Frontal cortex (tissue), 4 donors: ENCODE measurements at places on chromosomes 12 and 14. TPM values are rescaled to one million over a fixed set of nuclear protein-coding genes. Genes with fewer than 3 reads are reported as not detected.

PLEKHG7 gene
- total RNA-seq: not detected

CRIP1 gene
- not detected for total RNA-seq

BICDL1 gene
- 24.5 TPM for total RNA-seq

DNA sequence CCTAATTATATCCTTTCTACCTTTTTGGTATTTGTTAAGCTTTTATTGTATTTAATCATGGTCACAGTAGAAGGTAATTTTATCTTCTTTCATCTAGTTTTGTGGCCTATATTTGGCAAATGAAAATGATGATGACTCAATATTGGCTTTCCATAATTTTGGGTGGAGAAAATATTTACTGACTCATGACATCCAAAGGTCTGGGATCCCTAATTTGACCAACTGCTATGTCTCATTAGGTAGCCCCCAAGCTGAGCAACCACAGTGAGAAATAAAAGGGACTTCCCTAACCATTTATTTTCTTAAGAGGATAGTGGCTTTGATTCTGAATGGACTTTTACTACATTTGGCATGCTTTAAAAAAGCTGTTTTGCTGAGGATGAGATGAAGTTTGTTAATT lies 289.5 kb downstream of the RMST start:
- DNase-seq: no peak

GRCh38 chr12:45363903-45364302 lies 148.0 kb downstream of the ANO6 start:
- no peak for DNase-seq

DNA sequence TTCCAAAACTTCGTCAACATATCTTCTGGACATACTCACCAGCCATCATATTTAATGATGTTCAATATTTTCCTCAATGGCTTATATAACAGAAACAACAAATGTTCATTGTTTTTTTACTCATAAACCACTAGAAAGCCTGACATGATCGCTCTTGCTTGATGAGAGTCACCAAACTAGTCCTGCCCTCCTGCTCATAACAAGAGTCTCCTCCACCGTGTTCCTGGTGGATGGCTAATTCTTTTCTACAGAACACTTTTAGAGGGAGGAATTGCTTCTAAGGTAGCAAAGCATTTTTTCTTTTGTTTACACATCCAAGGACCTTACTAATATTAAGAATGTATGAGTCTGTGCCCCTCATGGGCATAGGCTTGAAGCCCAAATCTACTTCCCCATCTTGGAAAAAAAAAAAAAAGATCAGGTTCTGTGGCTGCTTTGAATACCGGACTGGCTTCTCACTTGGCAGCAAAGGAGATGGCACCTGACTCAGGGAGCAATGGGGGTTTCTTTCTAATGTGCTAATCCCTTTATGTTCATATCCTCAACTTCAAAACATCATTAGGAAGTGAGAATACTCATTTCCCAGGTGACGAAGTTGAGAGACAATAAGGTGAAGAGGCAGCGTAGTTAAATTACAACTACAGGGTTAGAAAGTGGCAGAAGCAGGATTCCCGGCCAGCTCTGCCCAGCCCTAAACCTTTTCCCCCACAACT lies 188.8 kb downstream of the EPS8 start:
- DNase-seq: no peak
